Renal cortical epithelial cell (primary cell): ENCODE measurements at places on chromosomes 3 and 15. TPM values are rescaled to one million over a fixed set of nuclear protein-coding genes. Genes with fewer than 3 reads are reported as not detected.

DNA sequence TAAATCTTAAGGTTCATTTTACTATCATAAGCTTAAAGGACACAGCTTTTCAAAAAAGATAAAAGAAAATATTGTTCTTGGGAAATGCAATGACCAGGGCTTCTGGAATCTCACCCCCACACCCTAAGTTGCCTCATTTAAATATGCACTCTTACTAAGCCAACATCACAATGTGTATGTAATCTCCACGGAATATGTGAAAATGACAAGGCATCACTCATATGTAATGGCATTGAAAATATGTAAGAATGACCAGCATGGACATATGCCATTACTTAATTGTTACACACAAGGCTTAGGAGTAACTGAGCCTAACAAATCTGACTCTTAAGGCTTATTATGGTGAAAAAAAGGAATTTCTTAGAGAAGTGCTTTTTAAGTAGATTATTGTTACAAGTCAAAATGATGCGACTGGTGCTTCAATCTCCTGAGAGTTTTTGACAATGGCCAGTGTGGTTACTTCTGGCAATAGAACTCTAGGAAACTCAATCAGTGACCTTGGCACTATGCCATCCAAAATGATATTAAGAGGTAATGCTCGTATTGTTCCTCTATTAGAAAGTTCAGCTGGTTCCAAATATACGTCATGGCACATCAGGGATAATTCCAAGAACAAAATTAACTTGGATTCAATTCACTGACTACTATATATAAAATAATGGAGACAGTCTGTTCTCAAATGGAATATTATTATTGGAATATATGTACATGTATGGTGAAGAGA lies 290.0 kb upstream of the PLSCR5 start:
- no peak for DNase-seq

DNA sequence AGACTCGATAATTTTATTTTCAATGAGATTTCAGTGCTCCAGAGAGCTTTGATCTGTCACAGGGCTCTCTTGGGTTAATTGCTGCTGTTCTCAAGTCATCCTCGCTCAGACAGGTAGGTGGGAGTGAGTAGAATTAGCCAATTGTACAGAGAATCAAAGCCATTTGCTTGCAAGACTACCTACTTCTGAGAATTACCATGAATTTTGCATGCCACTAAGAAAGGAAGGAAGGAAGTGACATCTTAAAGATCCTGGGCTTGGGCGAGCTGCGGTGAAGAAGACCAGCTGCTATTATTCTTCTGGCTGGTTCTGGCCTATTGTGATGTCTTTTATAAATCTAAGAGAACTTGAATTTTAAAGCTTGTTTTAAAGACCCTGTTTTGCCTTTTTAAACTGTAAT lies 154.1 kb upstream of the LPP start:
- no peak for DNase-seq

DNA sequence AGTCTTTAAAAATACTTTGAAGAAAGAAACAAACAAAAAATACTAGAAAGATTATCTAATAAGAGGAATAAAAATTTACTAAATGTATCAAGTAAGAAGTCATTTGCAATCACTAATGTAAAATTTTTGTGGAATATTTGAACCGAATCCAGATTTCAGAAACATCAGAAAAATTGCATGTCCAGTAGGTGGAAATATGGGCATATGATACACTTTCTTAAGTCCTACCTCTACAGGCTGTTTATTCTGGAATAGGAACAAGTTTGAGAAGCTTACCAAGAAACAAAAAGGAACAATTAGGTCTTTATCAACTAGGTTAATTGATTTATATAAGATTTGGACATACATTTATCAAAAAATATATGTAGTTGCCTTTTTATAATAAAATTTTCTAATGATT lies 292.9 kb upstream of the ROBO1 start:
- DNase-seq: peak; percentile 23

- no peak for DNase-seq
These were observed 281.5 kb upstream of the DPPA4 start for GRCh38 chr3:109618766-109619378.

DNA sequence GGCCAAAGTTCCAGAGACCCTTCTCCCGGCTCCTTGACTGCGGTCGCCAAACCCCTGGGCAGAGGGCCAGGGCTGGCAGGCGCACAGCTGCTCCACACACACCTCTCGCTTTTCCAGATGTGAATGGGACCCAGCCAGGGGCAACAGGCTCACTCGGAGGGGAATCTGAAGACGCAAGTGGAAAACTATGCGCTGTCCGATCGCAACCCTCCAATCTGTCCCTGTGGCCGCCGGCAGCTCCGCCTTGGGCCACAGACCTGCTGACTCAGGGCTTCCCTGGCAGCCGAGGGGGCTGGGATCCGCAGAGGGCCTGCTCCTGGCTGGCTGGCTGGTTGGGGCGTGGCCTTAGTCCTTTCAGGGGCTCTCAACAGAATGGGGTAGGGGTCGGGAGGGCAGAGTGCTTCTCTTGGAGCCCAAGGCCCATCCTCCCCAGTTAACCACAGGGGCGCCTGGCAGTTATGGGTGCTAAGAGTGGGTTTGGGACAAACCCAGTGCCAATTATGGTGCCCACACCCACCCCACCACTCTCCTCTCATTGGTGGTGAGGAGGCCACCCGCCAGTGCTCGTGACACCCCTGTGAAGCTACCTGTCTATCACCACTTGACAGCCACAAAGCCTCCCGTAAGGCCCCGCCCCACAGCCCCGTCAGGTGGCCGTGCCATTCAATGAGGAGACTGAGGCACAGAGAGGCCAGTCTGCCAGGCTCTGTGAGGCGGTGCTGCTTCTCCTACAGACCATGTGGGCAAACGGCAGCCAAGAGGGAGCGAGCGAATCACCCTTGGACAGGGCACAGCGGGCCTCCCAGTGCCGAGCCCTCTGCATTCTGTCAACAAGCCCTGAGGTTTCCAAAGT lies 53.8 kb downstream of the IQSEC1 start:
- peak; percentile 35 for DNase-seq

GRCh38 chr3:94671078-94671477 lies 608.2 kb downstream of the NSUN3 start:
- DNase-seq: peak; percentile 54

DNA sequence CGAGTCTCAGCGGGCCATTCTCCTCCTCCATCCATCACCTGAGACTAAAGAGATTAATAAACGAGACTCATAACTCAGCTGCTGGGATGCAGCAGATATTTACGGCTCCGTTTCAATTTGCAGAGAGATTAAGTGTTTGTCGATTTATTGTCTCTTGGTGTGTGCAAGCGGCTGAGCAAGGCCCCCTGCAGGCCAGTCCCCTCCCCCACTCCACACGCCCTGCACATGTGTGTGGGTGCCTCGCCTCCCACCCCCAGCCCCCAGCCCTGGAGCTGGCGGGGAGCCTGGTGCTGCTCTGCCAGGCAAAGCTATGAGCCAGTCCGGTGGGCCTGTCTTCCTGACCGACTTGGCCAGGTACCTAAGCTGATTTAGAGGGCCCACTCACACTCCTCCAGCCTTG lies 63.0 kb downstream of the CYP11A1 start:
- DNase-seq: no peak

DNA sequence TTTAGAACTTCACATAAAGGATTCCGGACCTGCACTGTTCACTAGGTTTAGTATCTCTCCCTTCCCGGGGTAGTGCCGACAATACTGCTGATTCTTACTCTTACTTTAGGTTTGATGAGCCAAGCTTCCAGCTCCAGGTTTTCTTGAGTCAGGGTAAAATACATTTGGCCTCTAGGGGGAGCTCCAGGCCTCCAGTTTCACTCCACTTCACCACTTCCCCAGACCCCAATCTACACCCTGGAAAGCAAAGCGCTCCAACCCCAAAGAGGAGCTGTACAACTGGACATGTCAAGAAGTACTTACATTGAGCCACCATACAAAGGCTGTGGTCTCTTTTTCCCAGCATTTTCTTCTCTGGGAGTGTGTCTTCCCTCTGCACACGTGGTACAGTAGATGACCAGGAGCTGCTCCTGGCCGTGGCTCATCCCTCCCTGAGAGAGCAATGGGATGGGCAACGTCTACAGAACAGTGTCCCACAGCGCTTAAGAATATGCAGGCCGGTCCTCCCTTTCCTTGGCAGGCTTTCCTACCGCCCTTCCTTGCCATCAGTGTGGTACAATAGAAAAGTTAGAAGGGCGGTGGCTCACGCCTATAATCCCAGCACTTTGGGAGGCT lies 93.9 kb upstream of the CCDC80 start:
- peak; percentile 54 for DNase-seq

DNA sequence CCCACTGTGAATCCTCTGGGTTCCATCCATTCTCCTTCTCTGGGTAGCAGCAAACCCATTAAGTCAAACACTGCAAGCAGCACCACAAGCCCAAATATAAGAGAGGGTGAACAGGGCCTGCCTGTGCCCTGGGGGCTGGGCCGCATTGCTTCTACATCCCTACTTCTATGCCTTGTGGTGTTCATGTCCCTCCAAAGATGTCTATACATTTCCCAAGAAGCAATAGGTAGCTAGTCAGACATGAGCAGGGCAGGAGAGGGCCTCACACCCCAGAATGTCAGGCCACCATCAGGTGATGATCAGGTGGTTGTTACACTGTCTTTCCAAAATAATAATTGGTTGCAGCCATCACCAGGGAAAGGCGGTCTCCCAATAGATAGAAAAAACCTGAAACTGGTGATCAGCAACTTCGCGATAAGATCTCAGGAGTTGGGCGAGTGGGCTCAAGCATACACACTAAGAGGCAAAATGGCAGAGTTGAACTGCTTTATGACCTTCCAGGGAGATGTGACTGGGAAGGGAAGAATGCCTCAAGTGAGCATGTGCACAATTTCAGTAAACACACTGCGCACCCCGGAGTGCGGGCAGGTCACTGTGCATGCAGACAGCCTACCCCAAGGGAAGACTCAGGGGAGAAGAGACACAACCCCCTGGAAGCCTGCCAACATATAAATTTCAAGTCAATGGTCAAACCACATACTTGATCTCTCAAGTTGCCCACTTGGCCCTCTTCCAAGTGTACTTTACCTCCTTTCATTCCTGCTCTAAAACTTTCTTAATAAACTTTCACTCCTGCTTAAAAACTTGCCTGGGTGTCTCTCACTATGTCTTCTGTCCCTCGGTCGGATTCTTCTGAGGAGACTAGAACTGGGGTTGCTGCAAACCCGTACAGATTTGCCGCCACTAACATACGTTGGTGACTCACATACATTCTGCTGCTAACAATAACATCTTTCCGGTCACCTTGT lies 39.9 kb downstream of the KLF15 start:
- no peak for DNase-seq

- DNase-seq: no peak
These were observed 36.7 kb upstream of the MFGE8 start for GRCh38 chr15:88949734-88950400.

GRCh38 chr3:133944641-133945380 lies 49.1 kb upstream of the RAB6B start:
- DNase-seq: peak; percentile 91

GRCh38 chr3:61605589-61606175 lies 44.3 kb downstream of the PTPRG start:
- no peak for DNase-seq

DNA sequence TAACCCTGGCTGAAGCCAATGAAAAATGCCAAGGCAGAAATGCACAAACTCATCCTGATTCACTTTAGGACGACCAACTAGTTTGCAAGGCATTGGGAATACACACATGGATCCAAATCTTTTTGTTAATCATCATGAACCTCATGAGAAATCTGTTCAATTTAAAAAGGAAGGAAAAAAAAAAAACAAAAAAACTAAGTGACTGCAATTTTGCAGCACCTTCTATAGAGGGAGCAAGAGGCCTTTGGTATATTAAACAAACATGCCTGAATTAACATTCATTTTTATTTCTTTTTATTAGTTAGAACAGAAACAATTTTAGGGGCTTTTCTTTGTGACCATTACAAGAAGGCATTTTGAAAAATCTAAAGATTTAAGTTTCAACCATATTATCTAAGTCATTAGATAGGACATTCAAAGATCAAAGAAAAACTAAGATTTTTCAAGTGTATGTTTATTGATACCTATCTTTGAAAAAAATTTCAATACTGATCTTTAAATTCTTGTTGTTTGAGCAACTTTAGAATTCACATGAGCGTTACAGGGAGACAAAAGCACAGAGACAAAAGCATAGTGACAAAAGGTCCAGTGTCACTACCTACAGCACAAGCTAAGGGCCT lies 182.4 kb downstream of the CBLB start:
- peak; percentile 50 for DNase-seq

DNA sequence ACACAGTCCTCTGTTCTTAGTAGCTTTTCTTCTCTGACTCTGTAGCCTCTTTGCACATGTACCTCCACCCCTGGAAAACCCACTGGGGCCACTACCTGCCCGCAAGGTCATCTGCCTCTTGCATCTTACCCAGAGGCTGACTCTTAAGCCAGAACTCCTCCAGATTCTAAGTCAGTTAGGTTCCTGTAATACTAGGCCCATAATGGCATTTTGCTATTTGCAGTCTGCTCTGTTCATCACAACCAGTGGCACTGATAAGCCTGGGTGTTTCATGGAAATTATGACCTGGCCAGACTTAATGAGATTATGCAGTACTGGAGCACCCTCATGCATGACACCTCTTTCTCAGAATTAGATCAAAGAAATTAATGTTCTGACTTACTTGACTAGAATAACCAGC lies 31.7 kb upstream of the ATG7 start:
- DNase-seq: no peak

- no peak for DNase-seq
These were observed 48.6 kb downstream of the KCNMB2 start for GRCh38 chr3:178584722-178585380.

GRCh38 chr3:50189274-50189673 lies 2.1 kb upstream of the GNAT1 start:
- peak; percentile 76 for DNase-seq

- no peak for DNase-seq
These were observed 27.9 kb downstream of the FEM1B start for GRCh38 chr15:68305420-68305871.

TRIP4 gene
- total RNA-seq: 13.2 and 24.0 TPM in 2 replicates

PIF1 gene
- total RNA-seq: 0.60 and 5.7 TPM in 2 replicates

STARD5 gene
- 0.52 and 3.0 TPM in 2 replicates for total RNA-seq

DUOX1 gene
- total RNA-seq: 0.35 and 0.50 TPM in 2 replicates

IDH3A gene
- total RNA-seq: 47.2 and 96.3 TPM in 2 replicates

MCF2L2 gene
- 0.25 and 2.1 TPM in 2 replicates for total RNA-seq

CLDN16 gene
- total RNA-seq: 30.2 and 41.8 TPM in 2 replicates
